ENCODE measurements at places on chromosomes 5 and 9. TPM values are rescaled to one million over a fixed set of nuclear protein-coding genes. Genes with fewer than 3 reads are reported as not detected.

PDZD2 gene
- 0.42 TPM for total RNA-seq

KLF4 gene
- total RNA-seq = 35.1 TPM

NRARP gene
- 3.6 TPM for total RNA-seq

ITK gene
- total RNA-seq = 0.08 TPM

IL4 gene
- not detected for total RNA-seq

CDKN2B gene
- total RNA-seq = not detected

PCDHGA11 gene
- total RNA-seq = not detected

ENTPD2 gene
- 4.7 TPM for total RNA-seq

SPINK13 gene
- 0.38 TPM for total RNA-seq

PCDHGB2 gene
- 0.08 TPM for total RNA-seq

ATP6V1G1 gene
- 141 TPM for total RNA-seq

FBP2 gene
- total RNA-seq = not detected

RNF38 gene
- 9.3 TPM for total RNA-seq

OXCT1 gene
- total RNA-seq = 2.7 TPM

MYMK gene
- not detected for total RNA-seq

PCDHGB6 gene
- 0.09 TPM for total RNA-seq

TXN gene
- 1,280 TPM for total RNA-seq

TPM2 gene
- 647 TPM for total RNA-seq

CDC42SE2 gene
- total RNA-seq = 33.3 TPM

GRIA1 gene
- not detected for total RNA-seq

LOX gene
- total RNA-seq = 1.4 TPM

C8G gene
- total RNA-seq = 1.3 TPM

ANKH gene
- total RNA-seq = 22.1 TPM

SPINK6 gene
- total RNA-seq = 0.75 TPM

LRRTM2 gene
- total RNA-seq = not detected

ADAMTS13 gene
- 0.60 TPM for total RNA-seq

PLCXD3 gene
- 0.18 TPM for total RNA-seq

PRR16 gene
- 0.05 TPM for total RNA-seq

BNC2 gene
- 6.7 TPM for total RNA-seq

GCNT1 gene
- 5.5 TPM for total RNA-seq

CARD9 gene
- total RNA-seq = 1.1 TPM

ANKRD55 gene
- not detected for total RNA-seq

ARID3C gene
- total RNA-seq = 0.17 TPM

FBXL7 gene
- 1.1 TPM for total RNA-seq

PCDHGA2 gene
- total RNA-seq = 0.40 TPM

All from A549 treated with AZD2906 at 1 μM for 4 hours (cell line).